ENCODE measurements at places on chromosomes 1 and 21.

- no peak for DNase-seq
These were observed 12.4 kb downstream of the IER5 start for GRCh38 chr1:181100934-181101333.

DNA sequence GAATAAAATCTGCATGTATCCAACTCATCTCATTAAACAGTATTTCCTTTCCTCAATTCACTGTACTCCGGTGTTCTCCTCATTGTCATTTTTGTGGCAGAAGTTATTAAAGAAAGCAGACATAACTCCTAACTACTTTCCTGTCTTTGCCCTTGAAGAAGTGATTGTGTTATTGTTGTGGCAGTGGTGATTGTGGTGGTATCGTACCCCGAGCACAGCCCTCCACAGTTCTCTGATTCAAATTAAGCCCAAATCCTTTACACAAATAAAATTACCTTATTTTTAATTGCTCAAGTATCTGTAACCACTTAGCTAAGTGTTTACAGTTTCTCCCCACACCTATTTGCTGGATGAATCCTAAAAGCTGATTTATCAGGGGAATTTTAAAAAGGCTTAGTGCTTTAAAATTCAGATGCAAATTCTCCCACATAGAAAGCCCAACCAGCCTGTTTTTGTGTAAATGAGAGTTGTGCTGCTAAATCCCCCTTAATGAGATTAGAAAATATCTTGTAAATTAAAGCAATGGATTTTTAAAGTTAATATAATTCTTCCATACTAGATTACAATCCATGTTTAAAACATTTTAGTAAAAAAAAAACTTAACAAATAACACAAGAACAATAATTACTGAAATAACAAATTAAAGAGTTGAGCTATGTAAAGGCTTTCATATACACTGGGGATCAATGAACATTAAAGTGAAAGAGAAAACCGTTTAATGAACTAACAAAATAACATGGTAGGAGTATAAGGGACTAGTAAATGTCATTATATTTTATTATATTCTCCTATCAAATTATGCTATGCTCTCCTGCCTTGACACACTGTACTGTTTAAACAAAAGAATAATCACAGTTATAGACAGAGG, 259.0 kb downstream of the NEGR1 start:
- peak; percentile 10 for DNase-seq

DNA sequence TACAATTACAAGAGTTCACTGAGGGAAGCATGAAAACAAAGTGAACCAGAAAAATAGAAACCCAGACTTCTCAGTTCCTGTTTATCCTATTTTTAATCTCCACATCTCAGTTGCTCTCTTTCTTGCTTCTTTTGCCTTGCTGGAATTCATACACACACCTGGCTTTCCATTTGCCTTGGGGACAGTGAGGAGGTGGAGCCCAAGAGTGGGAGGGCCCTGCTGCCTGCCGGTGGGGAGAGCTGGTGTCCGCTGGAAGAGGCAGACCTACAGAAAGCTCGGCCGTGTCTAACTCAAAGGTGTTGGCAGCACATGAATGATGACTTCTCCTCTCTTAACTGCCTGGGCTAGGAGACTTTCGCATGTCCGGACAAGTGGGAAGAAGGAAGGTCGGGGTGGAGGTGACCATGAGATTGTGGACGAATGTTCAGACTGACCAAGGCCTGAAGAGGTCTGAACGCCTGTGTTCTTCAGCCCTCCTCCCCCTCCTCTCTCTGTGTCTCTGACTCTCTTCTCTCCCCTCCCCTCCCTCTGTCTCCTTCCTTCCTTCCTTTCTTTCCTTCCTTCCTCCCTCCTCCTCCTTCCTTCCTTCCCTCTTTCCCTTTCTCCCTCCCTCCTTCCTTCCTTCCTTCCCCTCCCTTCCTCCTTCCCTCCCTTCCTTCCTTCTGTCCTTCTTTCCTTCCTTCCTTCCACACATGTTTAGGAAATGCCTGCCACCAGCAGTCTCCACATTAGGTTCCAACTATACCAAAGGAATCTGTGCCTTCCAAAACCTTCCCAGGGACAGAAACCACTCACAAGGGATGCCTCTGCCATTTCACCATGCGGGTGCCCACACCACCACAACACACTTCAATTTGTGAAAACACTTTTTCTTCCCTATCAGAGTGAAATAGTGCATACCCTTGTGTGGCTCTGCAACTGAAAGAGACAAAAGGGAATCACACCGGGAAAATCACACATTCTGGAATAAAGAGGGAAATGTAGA, 157.3 kb upstream of the RUNX1 start:
- DNase-seq = peak; percentile 24

GRCh38 chr1:159790237-159790917, 9.6 kb downstream of the DUSP23 start:
- DNase-seq = peak; percentile 80

- DNase-seq = no peak
These were observed 178.8 kb upstream of the NFIA start for GRCh38 chr1:60903591-60903990.

- no peak for DNase-seq
These were observed 169.9 kb downstream of the BRINP2 start for GRCh38 chr1:177340601-177341067.

DNA sequence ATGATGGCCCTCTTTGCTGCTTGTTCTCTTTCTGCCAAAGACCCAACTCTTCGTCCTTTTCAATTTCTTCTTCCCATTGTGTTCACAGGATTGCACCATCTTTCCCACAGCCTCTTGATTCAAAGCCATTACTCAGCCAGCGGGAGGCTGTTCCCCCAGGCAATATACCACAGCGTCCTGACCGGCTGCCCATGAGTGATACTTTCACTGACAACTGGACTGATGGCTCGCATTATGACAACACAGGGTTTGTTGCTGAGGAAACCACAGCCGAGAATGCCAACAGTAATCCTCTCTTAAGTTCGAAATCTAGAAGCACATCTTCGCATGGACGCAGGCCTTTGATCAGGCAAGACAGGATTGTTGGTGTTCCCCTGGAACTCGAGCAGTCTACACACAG, 167.4 kb downstream of the LRRC40 start:
- no peak for DNase-seq

Data from iPS-NIHi11 (cell line).